NCI-H187 (cell line): ENCODE measurements at places on chromosomes 16 and 17.

GRCh38 chr16:27852681-27853080 is 210.8 kb downstream of the GSG1L start:
- no peak for DNase-seq

DNA sequence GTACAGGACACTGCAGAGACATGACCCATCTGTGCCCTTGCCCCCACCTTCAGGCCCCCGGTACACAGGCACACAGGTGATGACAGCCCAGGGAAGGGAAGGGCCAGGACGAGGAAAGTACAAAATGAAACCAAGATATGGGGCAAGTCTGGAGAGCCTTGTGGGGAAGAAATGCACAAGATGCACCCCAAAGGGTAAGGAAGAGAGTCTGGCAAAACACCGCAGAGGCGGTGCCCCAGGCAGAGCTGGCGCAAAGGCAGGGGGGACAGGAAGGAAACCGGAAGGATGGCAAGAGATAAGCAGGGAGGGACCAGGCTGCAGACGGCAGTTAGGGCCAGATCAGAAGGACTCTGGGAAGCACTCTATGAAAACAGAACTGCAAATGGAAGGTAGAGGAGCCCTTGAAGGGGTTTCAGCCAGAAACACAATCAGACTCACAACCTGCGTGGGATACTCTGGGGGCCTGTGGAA is 81.4 kb downstream of the SLC39A11 start:
- no peak for DNase-seq

DNA sequence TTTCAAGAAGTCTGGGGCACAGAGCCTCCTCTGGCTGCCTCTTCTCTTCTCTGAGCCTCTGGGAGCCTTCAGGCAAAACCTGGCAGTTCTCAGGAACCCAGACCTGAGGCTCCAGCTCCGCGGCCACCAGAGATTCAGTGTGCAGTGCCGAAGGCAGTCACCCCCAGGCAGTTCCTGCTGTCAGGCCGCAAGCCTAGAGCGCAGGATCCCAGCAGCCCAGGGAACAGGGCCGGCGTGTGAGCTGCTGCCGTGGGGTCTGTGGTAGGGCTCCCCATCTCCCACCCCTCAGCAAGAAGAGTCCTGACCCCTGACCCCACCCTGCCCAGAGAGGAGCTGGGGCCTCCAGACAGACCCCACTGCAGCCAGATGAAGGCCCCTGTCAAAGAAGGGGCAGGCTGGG is 78.2 kb downstream of the AMFR start:
- no peak for DNase-seq

GRCh38 chr16:66197668-66198278 is 168.7 kb upstream of the CDH5 start:
- no peak for DNase-seq

DNA sequence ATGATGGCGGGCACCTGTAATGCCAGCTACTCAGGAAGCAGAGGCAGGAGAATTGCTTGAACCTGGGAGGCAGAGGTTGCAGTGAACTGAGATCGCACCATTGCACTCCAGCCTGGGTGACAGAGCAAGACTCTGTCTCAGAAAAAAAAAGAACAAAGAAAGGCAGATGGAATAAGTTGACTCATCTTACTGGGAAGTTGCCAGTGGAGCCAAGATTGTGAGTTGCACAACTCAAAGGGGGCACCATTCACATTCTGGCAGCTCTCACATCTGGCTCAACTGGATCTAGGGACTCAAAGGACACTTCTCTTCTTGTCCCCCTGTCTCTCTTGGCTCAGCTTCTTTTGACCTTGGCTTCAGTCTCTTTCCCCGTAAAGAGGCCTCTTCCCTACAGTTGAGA is 53.7 kb upstream of the ETV4 start:
- DNase-seq = no peak

DNA sequence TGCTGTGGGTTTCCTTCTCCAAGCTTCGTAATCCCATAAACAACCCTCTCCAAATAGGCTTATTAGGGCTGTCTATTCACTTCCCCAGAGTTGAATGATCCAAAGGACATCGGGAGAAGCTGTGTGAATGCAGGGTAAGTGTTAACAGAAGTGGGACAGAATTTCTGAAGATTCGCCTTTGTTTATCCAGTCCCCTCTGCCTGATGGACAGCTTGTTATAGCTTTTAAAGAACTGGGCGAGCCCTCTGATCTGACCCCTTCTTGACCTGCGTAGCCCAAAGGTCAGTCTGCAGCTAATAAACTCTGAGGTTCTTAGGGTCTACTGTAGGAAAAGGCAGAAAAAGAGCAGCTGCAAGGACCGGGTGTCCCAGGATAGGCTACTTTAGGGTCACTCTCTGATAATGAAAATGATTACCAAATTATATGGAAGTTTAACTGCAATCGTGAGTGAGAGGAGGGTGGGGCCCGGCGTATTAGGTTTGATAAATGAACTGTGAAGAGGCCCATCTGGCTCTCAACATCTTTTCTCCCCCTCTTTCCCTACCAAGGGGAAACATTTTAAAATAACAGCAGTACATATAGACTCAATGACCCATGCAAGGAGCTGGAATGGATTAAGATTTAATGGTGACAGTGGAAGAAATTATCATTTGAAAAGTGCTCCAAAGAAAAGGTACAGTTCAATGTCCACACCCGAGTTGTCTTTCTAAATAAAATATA is 233.4 kb downstream of the FTO start:
- no peak for DNase-seq

GRCh38 chr17:39631403-39631802 is 4.7 kb downstream of the PPP1R1B start:
- DNase-seq = no peak

GRCh38 chr17:73390851-73391250 is 79.0 kb upstream of the CDC42EP4 start:
- no peak for DNase-seq

DNA sequence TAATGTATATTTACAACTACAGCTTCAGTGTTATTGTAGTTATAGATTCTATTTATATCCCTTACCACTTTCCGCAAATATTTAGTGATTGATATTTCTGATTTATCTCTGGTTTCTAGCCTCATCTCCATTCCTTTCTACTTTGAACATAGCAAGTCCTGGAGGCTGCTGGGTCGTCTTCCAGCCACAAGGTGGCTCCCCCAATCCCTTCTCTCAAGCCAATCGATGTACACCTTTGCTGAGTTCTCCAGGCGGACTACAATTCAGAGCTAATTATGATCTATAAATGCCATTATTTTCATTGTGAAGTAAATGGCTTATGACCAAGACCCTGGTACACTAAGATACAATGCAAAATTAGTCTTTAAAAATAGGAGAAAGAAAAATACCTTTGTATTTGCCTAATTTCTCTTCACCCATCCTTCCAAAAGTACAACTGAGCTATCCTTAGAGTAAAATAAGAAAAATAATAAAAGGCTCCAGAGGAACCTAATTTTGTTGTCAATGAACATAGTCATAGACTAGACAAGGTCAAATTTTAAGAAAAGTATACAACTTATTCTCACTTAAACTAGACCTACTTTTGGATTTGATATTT is 122.1 kb downstream of the SKAP1 start:
- DNase-seq = no peak

- no peak for DNase-seq
These were observed 48.7 kb upstream of the AMZ2 start for GRCh38 chr17:68198931-68199836.

DNA sequence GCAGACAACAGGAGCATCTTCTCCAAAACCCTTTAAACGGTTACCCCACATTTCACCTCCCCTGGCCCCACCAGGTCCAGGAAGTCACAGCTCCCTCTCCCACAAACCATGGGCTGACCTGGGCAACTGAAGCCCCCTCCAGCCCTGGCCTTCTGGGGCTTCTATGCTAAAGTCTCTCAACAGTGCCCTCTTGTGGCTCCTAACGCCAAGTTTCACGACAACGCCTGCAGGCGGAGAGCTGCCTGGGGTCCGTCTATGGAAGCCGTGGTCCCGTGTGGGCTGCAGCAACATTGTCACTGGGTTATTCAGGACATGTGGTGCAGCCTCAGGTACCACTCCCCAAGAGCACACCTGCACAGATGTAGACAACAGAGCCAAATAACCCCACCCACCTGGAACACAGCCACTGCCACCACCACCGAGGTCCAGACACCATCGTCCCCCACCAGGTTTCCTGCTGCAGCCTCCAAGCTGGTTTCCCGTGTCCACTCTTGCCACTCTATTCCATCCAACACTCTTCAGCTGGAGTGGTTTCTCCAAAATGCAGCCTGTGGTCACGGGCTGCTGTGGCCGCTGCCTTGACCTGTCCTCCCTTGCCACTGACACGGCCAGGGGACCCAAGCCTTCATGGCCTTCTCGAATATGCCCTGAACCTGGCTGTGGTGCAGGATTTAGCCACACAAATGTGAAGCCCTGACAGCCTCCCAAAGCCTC is 19.1 kb downstream of the C16orf95 start:
- no peak for DNase-seq

DNA sequence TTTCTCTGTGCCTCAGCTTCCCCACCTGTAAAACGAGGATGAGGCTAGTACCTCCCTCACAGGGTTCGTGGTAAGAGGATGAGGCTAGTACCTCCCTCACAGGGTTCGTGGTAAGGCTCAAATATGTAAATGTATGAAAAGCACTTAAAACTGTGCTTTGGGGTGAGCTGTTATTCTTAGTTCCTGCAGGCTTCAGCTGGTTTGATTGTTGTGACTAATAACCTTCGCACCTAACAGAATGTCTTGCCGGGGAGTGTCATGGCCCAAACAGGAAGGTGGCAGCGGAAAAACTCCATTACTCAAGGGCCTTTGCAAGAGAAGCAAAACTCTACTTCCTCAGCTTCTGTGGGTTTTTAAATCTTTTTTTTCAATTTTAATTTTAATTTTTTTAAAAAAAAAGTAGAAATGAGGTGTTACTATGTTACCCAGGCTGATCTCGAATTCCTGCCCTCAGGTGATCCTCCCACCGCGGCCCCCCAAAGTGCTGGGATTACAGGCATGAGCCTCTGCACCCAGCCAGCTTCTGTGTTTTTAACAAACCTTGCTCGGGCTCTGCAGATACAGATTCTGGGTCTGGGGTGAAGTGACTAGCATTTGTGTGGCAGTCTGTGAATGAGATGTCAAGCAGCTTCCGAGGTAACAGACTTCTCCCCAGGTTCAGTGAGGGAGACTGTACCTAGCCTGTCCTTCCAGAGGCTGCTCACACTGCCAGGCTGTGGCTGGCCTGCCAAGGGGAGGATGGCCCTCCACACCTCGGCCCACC is 103.0 kb downstream of the RAB11FIP4 start:
- DNase-seq = no peak

DNA sequence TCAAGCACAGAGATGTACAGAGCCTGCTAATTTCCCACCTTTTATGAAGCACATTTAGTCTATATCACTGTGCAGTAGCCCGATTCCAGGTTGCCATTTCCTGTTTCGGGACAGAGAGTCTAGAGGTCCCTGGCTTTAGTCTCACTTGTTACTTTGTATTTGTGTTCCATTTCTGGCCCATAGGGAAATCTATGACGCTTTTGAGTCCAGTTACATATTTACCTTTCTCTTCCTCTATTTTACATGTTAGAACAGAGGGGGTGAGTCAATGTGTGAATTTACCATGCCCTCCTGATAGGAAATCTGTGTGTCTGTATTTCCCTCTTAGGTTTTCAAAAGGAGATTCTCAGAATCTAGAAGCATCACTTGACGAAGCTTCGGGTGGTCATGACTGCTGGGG is 227.1 kb upstream of the ZFHX3 start:
- DNase-seq = no peak

DNA sequence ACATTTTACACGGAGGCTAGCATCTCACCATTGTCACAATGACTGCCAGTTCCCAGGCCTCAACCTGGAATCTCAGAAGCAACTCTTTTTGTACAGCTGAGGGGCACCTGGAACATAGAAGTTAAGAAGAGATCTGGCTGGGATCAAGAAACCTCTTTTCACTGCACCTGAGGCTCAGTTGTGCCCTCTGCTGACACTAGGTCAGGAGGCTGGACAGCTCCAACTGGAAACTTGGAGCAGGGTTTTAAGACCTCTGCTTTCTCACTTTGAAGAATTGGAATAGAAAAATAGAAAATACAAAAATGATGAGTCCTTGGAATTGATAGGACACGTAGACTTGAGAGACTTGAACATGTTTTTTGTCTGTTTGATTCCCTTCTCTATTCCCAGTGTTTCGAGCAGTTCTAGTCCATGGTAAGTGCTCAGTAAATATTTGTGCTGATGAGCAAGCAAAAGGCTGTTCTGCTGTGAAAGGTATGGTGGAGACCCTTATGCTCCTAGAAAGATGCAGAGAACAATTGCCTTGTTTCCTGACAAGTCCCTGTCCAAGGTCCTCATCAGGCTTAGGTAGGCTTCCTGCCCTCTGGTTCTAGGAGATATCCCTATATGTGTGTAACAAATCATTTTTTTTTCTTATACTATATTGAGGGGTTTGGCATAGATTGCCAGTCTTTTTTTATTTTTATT is 13.6 kb upstream of the PPM1D start:
- no peak for DNase-seq

DNA sequence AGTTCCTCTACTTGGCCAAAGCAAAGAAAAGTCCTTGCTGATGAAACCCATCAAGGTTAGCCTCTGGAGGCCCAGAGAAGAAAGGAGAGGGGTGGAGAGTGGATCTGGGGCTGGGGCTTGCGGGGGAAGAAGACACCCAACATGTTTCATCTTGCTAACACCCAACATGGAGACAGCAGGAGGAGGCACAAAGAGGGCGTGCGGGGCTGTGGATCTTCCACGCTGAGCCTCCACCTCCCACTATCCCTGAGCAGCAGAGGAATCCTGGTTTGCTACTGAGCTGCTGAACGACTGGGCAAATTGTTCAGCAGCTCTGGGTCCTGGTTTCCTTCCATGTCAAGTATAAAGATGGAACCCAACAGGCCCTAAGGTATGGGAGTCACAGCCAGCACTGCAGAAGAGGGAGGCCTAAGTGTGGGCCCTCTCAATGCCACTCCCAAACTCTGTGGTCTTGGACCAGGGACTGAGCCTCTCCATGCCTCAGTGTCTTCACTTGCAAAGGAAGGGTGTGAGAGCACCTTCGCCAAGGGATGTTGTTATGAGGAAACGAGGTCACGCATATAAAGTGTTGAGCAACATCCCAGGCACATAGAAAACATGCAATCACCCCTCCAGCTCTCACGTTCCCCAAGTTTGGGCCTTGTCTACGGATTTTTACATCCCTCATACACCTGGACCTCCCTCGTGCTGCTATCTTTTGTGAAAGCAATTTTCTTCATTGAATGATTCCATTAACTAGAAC is 122.5 kb downstream of the XYLT1 start:
- no peak for DNase-seq
